NCI-H2029 treated with DMSO at 0.1 percent for 48 hours (cell line): ENCODE measurements at places on chromosomes 6 and 20.

DNA sequence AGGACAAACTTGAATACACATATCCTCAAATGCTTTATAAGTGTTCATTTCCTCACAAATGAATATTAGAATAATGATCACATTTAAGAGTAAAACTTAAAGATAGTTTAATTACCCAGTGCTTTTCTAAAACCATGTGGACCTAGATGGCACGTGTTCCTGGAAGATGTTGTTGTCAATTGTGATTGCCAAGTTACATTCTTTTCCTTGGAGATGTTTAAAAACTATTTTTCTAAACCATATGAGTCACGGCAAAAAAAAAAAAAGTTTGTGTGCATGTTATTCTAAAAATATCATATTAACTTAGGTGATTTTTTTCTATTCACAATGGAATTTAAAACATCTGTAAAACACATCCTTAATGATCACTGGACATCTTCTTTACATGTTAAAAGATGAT lies 51.1 kb downstream of the RCAN2 start:
- DNase-seq = no peak

GRCh38 chr6:49662892-49663261 lies 26.2 kb upstream of the RHAG start:
- DNase-seq = no peak

- no peak for DNase-seq
These were observed 792.4 kb downstream of the QKI start for GRCh38 chr6:164206807-164207423.

DNA sequence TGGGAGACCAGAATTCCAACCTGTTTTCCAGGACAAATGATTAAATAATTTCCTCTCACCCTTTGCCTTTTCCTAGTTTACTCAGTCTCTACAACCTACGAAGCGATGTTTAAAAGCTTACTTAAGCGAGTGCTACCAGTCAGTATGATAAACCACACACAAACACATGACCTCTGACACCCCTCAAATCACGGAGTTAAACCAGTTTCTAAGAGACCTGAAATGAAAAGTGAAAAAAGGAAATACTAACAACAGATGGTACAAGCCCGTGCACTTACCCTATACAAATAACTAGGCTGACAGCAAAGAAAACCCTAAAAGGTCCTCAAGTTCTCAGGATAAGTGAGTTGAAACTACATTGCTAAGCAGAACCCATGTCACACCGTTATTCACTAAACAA lies 7.7 kb downstream of the TNFRSF21 start:
- no peak for DNase-seq

DNA sequence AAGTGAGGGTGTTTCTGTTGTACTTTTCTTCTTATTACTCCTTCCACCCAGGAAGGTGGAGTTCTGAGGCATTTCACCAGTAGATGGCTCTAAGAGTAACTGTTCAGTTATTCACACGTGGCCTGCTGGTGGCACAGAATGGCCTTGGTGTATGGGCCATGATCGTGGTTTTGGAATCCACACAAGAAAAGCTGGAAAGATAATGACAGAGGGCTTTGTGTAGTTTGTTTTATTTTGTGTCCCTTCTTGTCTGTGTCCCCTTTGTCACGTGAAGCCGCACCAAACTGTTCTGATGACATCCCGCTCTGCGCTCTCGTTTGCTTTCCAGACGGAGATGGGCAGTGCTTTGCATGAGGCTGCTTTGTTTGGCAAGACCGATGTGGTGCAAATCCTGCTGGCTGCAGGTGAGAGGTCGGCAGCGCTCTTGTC lies 93.4 kb downstream of the ANKS1A start:
- DNase-seq = no peak

GRCh38 chr20:49215232-49215631 lies 4.0 kb upstream of the DDX27 start:
- no peak for DNase-seq

DNA sequence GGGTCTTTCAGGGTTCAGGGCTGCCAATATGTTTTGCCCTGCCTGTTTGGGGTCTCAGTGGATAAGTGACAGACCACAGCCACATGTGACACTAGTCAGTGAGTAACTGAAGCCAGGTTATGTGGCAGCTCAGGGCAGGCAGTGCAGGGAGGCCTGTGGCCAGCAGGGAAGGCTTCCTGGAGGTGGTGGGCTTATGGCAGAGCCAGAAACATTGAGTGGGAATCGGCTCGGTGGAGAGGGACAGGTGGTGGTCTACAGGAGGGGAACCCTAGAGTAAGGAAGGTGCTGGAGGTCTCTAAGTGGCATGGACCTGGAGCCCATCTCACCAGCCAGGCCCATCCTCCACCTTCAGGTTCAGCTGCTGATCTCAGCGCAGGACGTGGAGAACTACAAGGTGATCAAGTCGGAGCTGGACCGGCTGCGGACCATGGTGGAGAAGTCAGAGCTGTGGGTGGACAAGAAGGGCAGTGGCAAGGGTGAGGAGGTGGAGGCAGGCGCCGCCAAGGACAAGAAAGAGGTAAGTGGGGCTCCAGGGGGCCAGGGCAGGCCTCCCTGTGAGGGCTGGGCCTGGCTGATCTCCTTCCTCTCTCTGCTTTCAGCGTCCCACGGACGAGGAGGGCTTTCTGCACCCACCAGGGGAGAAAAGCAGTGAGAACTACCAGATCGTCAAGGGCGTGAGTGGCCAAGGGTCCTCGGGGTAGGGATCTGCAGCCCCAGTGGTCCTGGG lies 34.9 kb downstream of the UQCC2 start:
- DNase-seq = no peak

- no peak for DNase-seq
These were observed 198.6 kb downstream of the ZDHHC14 start for GRCh38 chr6:157579467-157580031.

GRCh38 chr6:93496548-93496947 lies 77.2 kb upstream of the EPHA7 start:
- no peak for DNase-seq

DNA sequence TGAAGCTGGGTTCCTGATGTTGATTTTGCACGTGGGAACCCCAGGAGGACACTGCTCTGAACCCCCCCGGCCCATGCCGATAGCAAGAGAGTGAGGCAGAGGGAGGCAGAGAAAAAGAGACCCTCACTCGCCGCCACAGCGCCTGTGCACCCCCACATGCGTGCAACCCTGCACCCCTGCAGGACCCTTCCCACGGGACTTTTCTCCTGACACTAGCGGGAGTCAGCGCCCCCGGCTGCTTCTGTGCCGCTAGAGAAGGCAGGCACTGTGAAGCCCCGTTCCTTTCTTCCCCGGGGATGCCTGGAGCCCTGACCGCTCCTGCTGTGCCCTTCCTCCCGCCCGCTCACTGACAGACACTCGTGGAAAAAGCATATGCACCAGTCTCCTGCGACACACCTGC lies 67.4 kb downstream of the GMPR start:
- no peak for DNase-seq
